ENCODE measurements at places on chromosomes 13 and 19.

DNA sequence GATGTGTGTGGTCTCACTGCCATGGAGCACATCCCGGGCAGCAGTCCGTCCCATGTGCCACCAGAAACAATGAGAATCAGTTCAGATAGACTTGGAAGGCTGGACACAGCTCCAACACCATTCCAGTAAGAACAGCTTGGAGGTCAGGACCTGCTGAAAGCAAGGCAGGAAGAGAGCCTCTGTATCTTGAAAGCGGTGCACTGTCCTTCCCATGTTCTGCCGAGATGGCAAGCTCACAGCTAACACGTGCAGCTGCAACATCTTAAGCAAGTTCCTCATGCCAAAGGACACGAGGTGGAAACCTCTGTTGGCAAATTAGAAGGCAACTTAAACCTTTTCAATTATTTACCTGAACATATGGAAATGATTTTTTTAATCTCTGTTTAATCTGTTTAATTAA, 175.4 kb downstream of the DLEU7 start:
- DNase-seq, result no peak

DNA sequence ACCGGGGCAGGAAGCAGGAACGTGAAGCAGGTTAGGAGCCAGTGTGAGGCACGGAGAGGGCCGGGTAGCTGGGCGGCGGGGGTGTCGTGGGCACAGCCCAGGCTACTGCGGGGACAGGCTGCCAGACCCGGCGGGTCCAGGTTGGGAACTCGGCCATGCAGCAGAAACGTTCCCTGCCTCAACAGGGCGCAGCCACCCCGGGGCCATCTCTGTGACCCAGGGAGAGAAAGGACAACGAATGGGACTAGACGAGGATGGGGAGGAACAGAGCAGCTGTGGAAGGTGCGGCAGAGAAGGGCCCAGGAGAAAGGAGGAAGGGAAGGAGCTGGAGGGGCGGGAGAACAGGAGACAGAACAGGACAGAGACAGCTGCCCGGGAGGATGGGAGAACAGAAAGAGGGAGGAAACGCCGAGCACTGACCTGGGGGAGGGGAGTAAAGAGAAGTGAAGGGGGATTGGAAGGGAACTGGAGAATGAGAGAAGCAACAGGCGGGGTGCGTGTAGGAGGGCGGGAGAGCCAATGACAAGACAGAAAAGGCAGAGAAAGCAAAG, 12.9 kb upstream of the GARIN5A start:
- DNase-seq, result no peak

- DNase-seq, result no peak
Measured at GRCh38 chr19:51469162-51469561, 9.2 kb upstream of the CEACAM18 start.

DNA sequence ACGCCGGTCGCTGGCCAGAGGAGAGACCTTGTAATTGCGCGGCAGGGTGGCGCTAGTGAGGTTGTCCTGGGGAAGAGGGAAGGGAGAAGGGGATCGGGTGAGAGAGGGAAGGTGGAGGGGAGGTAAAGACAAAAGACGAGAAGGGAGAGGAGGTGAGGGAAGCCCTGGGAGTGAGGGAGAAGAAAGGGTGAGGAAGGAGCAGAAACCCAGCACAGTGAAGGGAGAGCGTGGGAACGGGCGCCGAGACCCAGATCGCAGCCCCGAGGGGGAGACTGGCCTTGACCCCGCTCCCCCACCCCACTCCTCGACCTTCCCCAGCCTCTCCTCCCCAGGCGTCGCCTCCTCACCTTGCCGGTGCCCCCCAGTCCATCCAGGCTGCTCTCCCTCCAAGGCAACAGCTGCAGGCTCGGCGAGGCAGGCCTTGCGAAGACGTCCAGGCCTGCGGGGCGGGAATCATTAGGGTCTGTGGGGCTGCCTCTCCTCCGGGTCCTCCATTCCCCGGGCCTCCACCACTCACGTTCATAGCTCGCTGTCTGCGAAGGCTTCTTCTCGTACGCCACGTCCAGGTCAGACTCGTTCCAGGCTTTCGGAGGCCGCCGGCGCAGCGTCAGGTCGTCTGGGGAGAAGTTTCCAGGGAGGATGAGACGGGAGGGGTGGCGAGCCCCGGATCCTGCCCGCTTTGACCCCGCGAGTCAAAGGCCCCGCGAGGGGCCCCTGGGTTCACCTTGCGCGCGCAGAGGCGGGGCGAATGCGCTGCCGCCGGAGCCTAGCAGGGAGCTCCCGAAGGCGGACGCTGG, 8.8 kb downstream of the PPP1R13L start:
- DNase-seq, result no peak

DNA sequence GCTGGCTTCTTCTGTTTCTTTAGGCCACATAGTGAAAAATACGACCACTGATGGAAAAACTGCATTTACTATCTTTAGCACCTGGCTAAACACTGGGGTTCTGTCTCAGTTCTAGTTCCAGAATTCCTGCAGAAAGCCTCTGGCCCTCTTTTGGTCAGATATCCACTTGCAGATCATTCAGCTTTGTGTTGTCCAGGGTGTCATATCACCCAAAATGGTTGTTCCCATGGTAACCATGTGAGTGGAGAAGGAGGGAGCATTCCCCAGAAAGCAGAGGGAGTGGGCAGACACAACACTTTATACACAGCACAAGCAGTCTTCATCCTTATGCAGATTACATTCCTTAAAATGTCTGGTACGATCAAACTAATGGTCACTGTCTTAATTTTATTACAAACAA, 73.5 kb downstream of the CAB39L start:
- peak; percentile 63 for DNase-seq

Data from NCI-H82 (cell line).